ENCODE measurements at places on chromosomes 16 and 17. TPM values are rescaled to one million over a fixed set of nuclear protein-coding genes. Genes with fewer than 3 reads are reported as not detected.

The CDH8 gene
- 12.3 TPM for total RNA-seq

The NAGS gene
- total RNA-seq = 2.2 TPM

The KRTAP9-2 gene
- total RNA-seq = not detected

The P2RX5 gene
- 3.0 TPM for total RNA-seq

The PYCARD gene
- total RNA-seq = 39.6 TPM

The GJD3 gene
- total RNA-seq = 2.0 TPM

The C16orf96 gene
- total RNA-seq = not detected

The LRRC36 gene
- total RNA-seq = not detected

The SLC5A11 gene
- 0.70 TPM for total RNA-seq

The MAPT gene
- total RNA-seq = 6.1 TPM

The CD300LB gene
- 0.49 TPM for total RNA-seq

The HEATR9 gene
- 0.21 TPM for total RNA-seq

The MYOCD gene
- total RNA-seq = 28.2 TPM

The TNFRSF13B gene
- 0.83 TPM for total RNA-seq

The CCL14 gene
- total RNA-seq = 46.9 TPM

The NPIPA7 gene
- 15.3 TPM for total RNA-seq

The DPEP3 gene
- not detected for total RNA-seq

The TMED6 gene
- 1.5 TPM for total RNA-seq

The GNGT2 gene
- 2.9 TPM for total RNA-seq

The PRSS27 gene
- total RNA-seq = 3.1 TPM

The MPG gene
- total RNA-seq = 38.2 TPM

The SCO1 gene
- 35.9 TPM for total RNA-seq

The GPRC5C gene
- total RNA-seq = 153 TPM

The KRT15 gene
- total RNA-seq = 147 TPM

The SPATA32 gene
- total RNA-seq = not detected

The NAGLU gene
- total RNA-seq = 33.1 TPM

The XYLT1 gene
- total RNA-seq = 17.0 TPM

The ZG16 gene
- not detected for total RNA-seq

The ATP2C2 gene
- total RNA-seq = 33.2 TPM

The USP32 gene
- total RNA-seq = 38.8 TPM

The ENPP7 gene
- 0.18 TPM for total RNA-seq

The TMEM98 gene
- 41.9 TPM for total RNA-seq

The AGRP gene
- not detected for total RNA-seq

The FAHD1 gene
- 29.3 TPM for total RNA-seq

The TIGD7 gene
- 5.3 TPM for total RNA-seq

The SULT1A4 gene
- total RNA-seq = 3.3 TPM

The ZP2 gene
- not detected for total RNA-seq

The HYDIN gene
- 8.4 TPM for total RNA-seq

The C16orf74 gene
- total RNA-seq = 33.6 TPM

The KRTAP1-5 gene
- total RNA-seq = not detected

The MT1X gene
- 110 TPM for total RNA-seq

The GAS7 gene
- total RNA-seq = 31.2 TPM

The ABCC3 gene
- 226 TPM for total RNA-seq

The PEX12 gene
- 7.9 TPM for total RNA-seq

The SLC39A11 gene
- total RNA-seq = 60.3 TPM

The TPSB2 gene
- 36.9 TPM for total RNA-seq

The C1QTNF8 gene
- total RNA-seq = not detected

The KCNJ12 gene
- 1.6 TPM for total RNA-seq

The NT5M gene
- 2.3 TPM for total RNA-seq

The GINS2 gene
- 2.6 TPM for total RNA-seq

The HOXB1 gene
- total RNA-seq = 0.31 TPM

The KRT20 gene
- 4.7 TPM for total RNA-seq

The MAF gene
- 26.1 TPM for total RNA-seq
